ENCODE measurements at places on chromosomes 7 and 10. TPM values are rescaled to one million over a fixed set of nuclear protein-coding genes. Genes with fewer than 3 reads are reported as not detected.

The TRIL gene
- 17.0 TPM for total RNA-seq

The PRF1 gene
- 9.4 TPM for total RNA-seq

The FAM180A gene
- 2.1 TPM for total RNA-seq

The PPP3CB gene
- 34.9 TPM for total RNA-seq

The ZNF239 gene
- total RNA-seq: 3.5 TPM

The WNT8B gene
- not detected for total RNA-seq

The SPDYE5 gene
- total RNA-seq: 0.28 TPM

The GPC2 gene
- total RNA-seq: 2.1 TPM

The CAV2 gene
- total RNA-seq: 214 TPM

The TMEM72 gene
- not detected for total RNA-seq

The PSTK gene
- 1.8 TPM for total RNA-seq

The TBX20 gene
- total RNA-seq: 0.11 TPM

The SPDYE2B gene
- not detected for total RNA-seq

The FAM25A gene
- total RNA-seq: not detected

The AQP1 gene
- total RNA-seq: 655 TPM

The CELF2 gene
- total RNA-seq: 115 TPM

The BEND7 gene
- 27.6 TPM for total RNA-seq

The C10orf105 gene
- 0.14 TPM for total RNA-seq
